ENCODE measurements at places on chromosomes 5 and 9.
A peak's percentile ranks its signal among the peaks of the same experiment; 100 is the strongest.

DNA sequence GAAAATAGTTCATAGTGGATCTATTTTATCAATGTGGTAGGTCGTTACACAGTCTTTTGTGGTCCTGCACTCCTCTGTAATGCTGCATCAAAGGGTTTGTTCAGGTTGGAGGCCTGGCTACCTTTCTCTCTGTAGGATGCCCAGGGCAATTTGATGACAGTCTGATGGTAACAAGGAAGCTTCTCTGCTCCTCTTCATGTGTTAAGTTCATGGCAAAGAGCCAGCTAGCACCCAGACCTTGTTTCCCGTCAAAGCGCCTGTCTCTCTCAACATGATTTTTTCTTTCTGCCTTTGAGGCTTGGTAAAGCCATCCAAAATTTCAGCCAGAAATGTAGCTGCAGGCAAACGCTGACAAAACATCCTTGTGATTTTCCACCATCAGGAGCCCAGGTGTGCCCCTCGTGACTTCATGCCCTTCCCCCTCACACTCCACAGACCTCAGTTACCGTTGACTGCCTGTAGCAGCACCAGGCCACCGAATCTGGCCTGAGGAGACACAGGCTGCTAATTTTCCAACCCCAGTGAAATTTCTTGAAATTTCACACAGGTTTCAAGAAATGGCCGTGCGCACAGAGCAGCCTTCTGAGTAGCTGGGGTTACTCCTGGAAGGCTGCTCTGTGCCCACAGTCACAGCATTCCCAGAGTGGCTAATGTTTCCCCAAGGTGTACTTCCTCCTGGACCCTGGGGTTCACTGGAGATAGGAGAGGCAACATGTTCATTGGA, 292.7 kb downstream of the CWC27 start:
- no peak for DNase-seq

DNA sequence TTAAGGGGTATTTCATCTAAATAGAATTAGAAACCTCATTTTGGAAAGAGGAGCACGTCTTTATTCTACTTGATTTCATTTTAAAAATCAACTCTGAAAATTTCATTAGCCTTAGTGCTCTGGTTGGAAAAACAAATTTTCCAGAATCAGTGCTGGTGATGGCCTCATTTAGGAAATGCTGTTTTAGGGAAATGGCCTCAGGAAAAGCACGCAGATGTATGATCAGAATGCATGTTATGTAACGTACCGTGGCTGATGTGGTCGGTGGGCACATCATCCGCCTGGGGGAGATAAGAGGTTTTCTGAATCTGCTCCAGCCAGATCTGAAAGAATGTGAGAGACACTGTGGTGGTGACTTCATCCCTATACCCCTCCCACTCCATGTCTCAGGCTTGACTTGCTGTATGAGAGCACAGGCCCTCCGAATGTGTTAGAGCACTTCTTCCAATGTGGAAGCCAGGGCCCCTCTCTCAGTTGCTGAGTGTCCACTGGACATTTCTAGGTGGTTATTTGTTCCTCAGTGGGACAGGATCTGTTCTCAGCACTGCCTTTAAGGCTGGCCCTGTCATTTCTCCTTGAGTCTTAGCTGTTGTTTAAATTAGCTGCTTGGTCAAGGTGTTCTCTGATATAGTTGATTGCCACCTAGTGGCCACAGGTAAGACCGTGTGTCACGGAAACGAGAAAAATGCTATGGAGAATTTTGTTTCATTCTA, 96.5 kb downstream of the ARHGAP26 start:
- peak; percentile 44 for DNase-seq

DNA sequence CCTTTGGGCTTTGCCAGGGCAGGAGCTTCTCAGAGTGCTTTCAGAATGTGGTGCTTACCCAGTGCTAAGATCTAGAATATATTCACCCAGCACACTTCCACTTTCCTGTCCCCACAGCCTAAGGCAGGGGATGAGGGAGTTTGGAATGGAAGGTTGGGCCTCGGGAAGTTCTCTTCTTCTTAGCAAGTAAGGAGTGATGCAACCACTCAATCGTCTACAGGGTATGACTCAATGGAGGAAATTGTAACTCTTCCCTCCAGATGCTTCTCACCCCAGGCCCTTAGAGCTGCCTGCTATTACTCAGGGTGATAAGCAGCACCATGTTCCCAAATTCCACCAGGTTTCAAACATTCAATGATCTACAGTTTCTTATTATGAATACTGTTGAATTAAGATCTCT, 30.8 kb upstream of the AGGF1 start:
- DNase-seq: peak; percentile 19

GRCh38 chr9:89793124-89793495, 188.3 kb downstream of the GADD45G start:
- DNase-seq: no peak

DNA sequence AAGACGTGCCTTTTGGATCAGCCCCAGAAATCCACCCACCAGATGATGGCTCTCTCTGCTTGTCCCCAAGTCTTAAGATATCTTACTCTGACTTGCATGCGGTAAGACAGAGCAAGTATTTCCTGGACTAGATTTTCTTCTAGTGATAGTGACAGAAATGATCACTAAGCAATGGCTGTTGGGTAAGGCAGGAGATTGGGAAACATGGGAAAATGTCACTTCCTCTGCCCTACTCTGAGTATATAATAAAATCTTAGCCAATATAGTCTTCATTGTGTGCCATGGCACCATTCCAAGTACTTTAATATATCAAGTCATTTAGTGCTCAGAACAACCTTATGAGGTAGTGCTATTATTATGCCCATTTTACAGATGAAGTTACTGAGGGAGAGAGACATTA, 31.0 kb upstream of the GNA14 start:
- DNase-seq: no peak

GRCh38 chr9:38214432-38214831, 145.4 kb upstream of the SHB start:
- no peak for DNase-seq

- no peak for DNase-seq
These were observed 193.6 kb downstream of the SREK1 start for GRCh38 chr5:66337626-66338226.

- DNase-seq: no peak
These were observed 115.0 kb upstream of the TLE1 start for GRCh38 chr9:81804306-81804705.

DNA sequence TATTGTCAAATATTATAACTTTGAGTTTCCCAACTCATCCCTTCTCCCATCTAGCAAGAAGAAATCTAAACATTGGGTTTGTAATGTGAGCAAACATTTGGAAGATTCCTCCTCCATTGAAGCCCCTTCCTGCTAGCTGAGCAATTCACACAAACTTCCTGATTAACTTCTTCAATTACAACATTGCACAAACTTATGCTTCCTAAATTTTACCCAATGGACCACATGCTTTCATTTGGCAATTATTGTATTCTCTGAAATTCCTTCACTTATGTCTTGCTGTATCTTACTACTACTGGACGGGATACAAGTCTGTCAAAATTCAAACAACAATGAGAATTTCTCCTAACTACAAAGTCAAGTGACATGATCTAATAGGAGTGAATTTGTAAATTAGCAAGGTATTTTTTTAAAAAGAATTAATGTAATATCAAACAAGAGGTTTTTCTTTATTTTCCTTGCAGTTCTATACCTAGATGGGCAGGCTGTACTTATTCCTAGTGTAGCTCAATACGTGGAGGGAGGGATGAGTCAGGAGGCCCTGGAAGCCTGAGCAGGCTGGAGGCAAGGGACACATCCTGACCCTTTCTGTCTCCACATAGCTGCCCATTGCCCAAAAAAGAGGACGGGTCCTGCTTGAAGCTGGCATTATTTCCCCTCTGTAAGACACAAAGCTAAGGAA, 11.8 kb upstream of the IFNW1 start:
- no peak for DNase-seq

- DNase-seq: no peak
These were observed 60.1 kb downstream of the TMEM174 start for GRCh38 chr5:73233053-73233460.

GRCh38 chr5:136004436-136004835, 24.4 kb upstream of the TGFBI start:
- DNase-seq: peak; percentile 46

GRCh38 chr9:124793015-124793541, 16.1 kb downstream of the OLFML2A start:
- peak; percentile 97 for DNase-seq

DNA sequence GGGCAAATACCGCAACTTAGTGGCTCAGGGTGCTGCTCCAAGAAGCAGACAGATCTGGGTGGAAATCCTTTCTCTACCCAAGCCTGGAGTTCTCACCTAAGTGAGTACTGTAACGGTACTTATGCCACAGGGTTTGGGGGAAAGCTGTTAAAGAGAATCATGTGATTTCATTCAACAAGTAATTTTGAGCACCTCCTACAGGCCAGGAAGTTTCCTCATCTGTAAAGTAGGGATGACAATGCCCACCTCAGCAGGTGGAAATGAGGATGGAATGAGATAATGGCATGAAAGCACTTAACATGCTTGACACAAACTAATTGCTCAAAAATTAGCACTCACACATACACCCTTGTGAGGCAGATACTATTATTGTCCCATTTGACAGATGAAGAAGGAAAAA, 114.1 kb downstream of the JAKMIP2 start:
- DNase-seq: no peak

DNA sequence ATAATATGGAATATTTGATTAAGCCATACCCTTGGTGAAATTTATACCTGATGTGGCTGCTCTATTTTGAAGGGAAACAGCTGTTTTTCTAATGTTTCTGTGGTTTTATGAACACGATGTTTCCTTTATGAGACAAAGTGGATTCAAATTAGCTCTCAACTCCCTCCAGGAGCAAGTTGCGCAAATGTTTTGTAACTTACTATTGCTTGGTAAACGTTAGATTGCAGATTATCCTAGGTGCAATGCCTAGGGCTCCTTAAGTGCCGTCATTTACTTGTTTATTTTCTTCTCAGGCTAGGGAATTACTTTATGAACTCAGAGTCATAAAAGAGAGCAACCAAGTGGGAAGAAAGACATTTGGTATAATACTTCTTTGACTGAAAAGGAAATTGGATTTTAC, 763.1 kb downstream of the TAF11L14 start:
- no peak for DNase-seq

GRCh38 chr5:67983251-67984110, 232.1 kb upstream of the PIK3R1 start:
- peak; percentile 92 for DNase-seq

- DNase-seq: peak; percentile 19
These were observed 933.0 kb downstream of the TLE4 start for GRCh38 chr9:80504601-80505230.

- no peak for DNase-seq
These were observed 179.9 kb upstream of the KLF4 start for GRCh38 chr9:107669422-107669821.

GRCh38 chr5:74262544-74263207, 377.9 kb downstream of the ENC1 start:
- DNase-seq: no peak

GRCh38 chr5:40410231-40410861, 269.4 kb upstream of the PTGER4 start:
- DNase-seq: no peak

- DNase-seq: no peak
These were observed 173.2 kb upstream of the FBN2 start for GRCh38 chr5:128711216-128711615.

DNA sequence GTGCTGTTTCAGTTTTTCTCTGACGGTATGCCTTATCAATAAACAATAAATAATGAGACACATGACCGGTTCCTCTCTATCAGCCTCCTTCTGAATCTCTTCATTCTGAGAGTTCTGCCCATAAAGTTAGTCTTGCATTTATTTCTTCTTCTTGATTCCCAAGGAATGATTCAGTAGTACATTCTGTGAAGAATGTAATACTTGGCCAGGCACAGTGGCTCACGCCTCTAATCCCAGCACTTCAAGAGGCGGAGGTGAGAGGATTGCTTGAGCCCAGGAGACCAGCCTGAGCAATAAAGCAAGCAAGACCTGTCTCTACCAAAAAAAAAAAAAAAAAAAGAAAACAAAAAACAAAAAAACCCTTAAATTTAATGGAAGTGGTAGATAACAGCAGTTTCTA, 53.9 kb downstream of the PAM start:
- no peak for DNase-seq

- DNase-seq: no peak
These were observed 361.0 kb upstream of the CDH6 start for GRCh38 chr5:30832519-30832918.

- DNase-seq: peak; percentile 6
These were observed 833 bp downstream of the C5orf24 start for GRCh38 chr5:134846641-134846960.

DNA sequence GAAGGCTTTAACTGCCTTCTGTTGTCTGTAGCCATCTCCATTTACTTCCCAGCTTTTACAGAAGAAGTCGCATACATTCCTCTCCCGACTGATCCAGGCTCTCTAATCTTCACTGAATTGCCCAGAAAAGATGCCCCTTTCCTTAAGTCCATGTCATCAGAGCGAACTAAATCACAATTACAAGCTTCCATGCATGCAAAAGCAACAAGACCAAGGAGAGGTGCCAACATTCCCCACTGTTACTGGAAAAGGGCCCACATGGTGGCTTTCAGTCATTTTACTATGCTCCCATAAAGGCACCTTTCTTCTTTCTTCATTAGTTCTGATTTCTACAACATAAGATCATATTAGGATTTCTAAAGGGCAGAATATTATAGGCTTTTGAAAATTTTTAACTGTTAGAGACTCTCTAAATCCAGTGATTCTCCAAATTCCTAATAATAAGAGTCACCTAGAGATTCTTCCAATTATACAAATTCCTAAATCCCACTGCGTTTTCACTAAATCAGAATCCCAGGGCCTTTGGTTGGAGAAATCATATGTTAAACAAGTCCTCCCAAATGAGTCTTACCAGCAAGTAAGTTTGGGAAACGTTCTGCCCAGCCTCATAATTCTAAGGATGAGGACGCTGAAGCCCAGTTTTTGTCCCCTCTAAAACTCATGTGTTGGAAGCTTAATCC, 17.0 kb upstream of the ZFR start:
- DNase-seq: no peak

GRCh38 chr5:67581203-67581602, 384.6 kb upstream of the CD180 start:
- peak; percentile 13 for DNase-seq

DNA sequence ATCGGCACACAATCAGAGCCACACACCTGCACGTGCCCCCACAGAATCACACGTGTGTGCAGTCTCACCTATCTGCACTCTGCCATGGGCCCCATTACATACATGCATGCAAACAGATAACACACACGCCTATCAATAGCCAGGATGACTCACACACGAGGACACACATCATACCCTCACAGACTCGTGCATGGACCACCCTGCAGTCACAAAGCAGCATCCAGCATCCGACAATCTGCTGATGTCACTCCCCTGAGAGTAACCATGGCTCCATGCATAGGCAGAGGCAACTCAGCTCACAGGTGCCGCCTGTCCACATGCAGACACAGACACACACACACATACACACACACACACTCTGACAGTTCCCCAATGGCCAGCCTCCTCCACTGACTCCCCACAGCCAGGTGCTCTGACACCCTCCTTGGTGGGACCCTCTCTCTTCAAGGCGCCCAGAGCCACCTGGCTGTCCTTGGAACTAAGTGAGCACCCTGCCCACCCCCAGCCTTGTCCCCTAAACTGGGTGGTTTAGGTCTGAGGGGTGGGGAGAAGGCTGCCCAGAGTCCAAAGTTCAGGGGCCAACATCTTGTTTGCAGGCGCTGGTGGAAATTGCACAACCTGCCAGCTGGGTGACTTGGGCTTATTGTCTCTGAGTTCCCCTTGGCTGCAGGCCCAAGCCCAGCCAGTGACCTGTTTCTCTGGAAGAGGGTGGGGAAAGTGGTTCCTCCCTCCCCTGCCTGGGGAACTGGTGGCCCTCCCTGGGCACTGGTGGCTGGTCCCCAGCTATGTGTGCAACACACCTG, 34.6 kb upstream of the NEK6 start:
- peak; percentile 54 for DNase-seq

Measured in fibroblast of gingiva (primary cell).